Activated T-cell treated with anti-CD3 and anti-CD28 coated beads for 24 hours (primary cell): ENCODE measurements at places on chromosomes 4 and X.
A peak's percentile ranks its signal among the peaks of the same experiment; 100 is the strongest.

- no peak for DNase-seq
These were observed 14.8 kb upstream of the PAQR3 start for GRCh38 chr4:78953769-78954666.

- no peak for DNase-seq
These were observed 1.9 kb upstream of the FAM9C start for GRCh38 chrX:13046141-13046855.

GRCh38 chr4:120923207-120923522 lies 639 bp upstream of the PRDM5 start:
- no peak for DNase-seq

DNA sequence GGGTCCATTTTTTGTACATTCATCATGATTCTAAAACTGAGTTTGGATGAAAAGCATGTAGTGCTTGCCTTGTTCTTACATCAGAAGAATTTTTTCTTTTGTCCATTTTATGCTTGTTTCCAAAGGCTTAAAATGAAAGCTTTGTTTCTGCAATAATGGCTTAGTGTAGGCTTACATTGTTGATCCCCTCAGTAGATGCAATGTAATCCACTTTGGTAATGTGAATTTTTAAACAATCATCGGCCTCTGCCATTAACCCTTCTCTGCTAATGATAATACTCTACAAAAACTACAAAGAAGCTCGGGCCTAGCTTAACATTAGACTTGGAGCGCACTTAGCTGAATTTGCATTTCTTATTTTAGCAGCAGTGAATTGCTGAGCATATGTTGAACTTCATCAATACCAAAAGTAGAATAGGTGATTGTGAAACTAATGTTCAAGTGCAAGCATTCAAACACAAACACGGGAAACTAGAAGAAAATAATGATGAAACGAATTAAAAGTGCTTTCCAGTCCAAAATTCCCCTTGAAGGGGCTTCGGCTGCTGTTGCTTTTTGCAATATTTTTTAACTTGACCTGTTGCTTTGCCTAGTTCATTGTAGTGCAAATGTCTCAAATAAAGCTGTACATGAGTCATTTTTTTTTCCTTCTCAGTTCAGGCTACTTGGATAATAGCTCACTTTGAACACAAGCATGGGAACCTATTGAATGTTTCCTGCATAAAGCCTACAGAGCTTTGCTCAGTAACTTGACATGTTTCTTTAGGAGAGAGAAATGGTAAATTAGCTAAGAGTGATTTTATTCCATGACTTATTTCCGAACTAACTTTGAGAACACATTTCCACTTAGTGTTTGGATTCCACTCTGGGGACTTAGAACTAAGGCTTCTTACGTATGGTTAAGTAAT lies 66.5 kb downstream of the SLIT2 start:
- no peak for DNase-seq

DNA sequence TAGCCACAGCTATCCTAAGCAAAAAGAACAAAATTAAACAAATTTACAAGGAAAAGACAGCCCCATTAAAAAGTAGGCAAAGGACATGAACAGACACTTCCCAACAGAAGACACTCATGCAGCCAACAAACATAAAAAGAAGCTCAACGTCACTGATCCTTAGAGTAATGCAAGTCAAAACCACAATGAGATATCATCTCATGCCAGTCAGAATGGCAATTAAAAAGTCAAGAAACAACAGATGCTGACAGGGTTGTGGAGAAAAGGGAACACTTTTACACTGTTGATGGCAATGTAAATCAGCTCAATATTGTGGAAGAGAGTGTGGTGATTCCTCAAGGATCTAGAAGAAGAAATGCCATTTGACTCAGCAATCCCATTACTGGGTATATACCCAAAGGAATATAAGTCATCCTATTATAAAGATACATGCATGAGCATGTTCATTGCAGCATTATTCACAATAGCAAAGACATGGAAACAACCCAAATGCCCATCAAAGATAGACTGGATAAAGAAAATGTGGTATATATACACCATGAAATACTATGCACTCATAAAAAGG lies 163.0 kb upstream of the TET2 start:
- DNase-seq: no peak

DNA sequence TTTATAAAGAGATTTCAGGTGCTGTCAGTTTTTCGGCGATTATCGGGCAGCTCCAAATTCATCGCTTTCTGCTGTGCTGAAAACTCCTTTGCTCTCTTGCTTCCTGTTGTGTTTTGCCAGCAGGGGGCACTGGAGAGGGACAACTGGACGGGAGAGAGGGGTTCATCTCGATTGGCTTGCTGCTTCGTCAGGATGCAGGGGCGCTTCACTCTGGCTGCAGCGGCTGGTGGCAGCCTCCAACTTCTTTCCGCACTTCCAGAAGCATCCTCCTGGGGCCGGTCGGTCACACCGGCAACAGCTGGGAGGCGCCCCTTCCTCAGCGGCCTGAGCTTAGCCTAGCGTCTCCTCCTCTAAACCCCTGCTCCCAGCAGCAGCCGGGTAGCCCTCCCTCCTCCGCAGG lies 29.5 kb downstream of the MSL3 start:
- DNase-seq: peak; percentile 68

GRCh38 chr4:8709729-8710360 lies 117.3 kb downstream of the CPZ start:
- no peak for DNase-seq

DNA sequence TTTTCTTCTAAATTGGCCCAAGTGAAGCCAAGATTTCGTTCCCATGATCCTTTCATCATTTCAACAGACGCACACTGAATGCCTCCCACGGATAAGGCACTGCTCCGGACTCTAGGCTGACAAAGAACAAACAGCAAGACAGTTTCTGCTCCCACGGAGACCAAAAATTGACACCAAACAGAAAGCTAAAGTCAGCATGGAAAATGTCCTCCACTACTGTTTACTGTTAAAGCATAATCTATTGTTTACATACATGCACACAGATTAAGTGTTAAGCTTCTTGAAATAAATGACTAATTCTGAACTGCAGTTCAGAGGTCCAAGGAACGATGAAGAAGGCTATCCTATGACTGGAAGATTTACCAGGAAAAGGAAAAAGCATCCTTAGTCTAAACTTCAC lies 199.6 kb downstream of the AASDH start:
- DNase-seq: no peak

- peak; percentile 48 for DNase-seq
These were observed 509.6 kb upstream of the DIPK2B start for GRCh38 chrX:45710081-45710801.

GRCh38 chrX:40761762-40762161 lies 26.4 kb upstream of the MED14 start:
- no peak for DNase-seq

DNA sequence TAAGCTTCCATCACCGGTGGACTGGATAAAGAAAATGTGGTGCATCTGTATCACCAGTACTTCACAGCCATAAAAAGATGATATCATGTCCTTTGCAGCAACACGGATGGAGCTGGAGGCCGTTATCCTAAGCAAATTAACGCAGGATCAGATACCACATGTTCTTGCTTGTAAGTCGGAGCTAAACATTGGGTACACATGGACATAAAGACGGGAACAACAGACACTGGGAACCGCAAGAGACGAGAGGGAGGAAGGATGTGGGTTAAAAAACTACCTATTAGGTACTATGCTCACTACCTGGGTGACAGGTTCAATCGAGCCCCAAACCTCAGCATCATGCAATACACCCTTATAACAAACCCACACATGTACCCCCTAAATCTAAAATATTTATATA lies 16.3 kb upstream of the IDS start:
- no peak for DNase-seq

DNA sequence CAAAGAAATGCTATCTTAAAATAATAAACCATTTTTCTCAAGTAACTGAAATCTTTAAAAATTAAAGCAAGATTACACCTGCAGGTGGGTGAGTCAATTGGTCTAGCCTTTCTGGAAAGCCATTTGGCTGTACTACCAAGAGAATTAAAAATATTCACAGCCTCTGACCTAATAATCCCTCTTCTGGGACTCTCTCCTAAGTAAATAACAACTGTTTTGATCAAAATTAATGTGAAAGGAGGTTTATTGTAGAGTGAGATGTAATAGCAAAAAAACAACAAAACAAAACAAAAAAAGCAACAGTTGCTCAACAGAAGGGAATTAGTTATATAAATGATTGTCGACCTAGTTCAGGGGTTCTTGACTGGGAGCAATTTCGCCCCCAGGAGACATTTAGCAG lies 89.0 kb downstream of the GEMIN8 start:
- no peak for DNase-seq

GRCh38 chr4:13527192-13527980 lies 16.9 kb downstream of the NKX3-2 start:
- DNase-seq: no peak

DNA sequence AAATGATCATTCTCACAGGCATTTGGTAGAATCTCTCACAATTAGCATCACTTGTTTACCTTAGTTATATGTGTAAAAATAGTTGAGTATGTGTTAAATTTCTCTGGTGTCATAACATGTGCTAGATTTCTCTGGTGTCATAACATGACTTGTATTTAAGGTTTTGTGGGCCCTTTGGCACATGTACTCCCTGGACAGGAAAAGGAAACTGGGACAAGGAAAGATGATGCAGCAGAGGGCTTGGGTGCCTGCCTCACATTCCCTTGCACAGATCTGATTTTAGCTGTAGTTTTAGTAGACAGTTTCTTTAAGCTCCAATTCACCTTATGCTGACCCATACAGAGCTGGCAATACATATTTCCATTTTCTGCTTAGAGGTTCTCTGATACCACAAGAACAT lies 726.0 kb downstream of the C4orf33 start:
- DNase-seq: no peak

GRCh38 chr4:90124276-90124675 lies 2.9 kb upstream of the CCSER1 start:
- no peak for DNase-seq

GRCh38 chr4:68359508-68359907 lies 9.6 kb upstream of the YTHDC1 start:
- DNase-seq: no peak

DNA sequence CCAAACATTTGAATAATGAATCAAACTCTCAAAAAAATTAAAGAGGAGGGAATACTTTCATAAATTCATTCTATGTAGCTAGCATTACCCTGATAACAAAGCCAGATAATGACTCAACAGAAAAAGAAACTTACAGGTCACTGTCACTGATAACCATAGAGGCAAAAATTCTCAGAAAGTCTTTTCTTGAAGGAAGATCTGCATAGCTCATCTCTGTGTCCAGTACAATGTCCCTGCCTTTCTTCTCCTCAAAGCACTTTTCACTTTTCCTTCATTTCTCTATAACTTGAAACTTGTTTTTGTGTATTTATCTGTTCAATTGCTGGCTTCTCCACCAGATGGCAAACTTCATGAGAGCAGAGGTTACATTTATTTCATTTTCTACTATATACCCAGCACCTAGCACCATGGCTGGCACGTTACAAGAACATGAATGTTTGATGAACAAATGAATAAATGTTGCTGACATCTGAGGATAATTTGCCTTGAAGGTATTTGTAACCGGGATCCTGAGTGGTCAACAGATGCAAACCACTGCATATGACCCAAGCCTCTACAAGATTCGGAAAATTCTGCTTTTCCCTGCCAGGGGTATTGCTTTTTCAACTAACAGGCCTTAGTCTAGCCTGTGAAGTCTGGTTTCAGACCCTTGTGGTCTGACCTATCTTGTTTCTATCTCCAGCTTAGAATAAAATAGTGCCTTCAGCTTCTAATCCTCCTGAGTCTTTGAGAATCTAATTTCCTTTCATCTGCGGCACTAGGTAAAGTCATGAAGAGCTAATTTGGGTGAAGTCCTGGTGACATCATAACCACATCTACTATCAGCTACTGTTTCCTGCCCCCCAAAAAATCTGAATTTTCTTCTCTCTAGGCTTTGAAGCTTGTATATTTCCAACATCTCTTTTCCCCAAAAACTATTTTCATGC lies 52.5 kb upstream of the ANTXR2 start:
- DNase-seq: peak; percentile 5

- DNase-seq: no peak
These were observed 16.8 kb downstream of the SMIM20 start for GRCh38 chr4:25930731-25931354.

- DNase-seq: no peak
These were observed 12.0 kb downstream of the ZFYVE28 start for GRCh38 chr4:2406406-2406805.

- no peak for DNase-seq
These were observed 14.7 kb upstream of the PITX2 start for GRCh38 chr4:110637408-110638088.

- no peak for DNase-seq
These were observed 16.8 kb downstream of the AFF2 start for GRCh38 chrX:148517176-148517575.

GRCh38 chr4:8199594-8200301 lies 658 bp downstream of the SH3TC1 start:
- DNase-seq: no peak

- no peak for DNase-seq
These were observed 283.8 kb upstream of the PCDH7 start for GRCh38 chr4:30436394-30436793.

DNA sequence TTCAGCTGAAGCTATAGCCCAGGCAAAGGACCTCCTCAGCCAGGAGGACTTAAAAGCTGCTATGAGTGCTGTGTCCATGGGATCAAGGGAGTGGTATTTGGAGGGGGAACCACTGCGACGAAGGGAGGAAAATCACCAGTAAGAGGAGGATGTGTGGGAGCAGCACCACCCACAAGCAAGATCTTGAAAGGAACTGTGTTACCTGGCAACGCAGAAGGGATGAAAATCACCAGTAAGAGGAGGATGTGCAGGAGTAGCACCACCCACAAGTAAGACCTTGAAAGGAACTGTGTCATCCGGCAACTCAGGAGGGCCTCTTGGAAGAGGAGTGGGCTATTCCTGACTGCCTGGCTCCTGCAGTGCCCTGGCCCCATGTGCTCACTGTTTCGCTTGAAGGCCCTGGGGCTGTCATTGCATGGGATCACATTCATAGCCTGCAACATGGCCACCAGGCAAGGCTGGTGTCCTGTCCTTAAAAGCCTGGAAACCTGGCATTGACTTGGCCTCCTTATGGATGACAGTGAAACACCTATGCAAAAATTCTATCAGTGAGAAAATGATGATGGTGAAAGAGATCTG lies 48.3 kb downstream of the TRMT44 start:
- DNase-seq: no peak

- DNase-seq: no peak
These were observed 549.7 kb upstream of the TENM3 start for GRCh38 chr4:181693517-181693916.

DNA sequence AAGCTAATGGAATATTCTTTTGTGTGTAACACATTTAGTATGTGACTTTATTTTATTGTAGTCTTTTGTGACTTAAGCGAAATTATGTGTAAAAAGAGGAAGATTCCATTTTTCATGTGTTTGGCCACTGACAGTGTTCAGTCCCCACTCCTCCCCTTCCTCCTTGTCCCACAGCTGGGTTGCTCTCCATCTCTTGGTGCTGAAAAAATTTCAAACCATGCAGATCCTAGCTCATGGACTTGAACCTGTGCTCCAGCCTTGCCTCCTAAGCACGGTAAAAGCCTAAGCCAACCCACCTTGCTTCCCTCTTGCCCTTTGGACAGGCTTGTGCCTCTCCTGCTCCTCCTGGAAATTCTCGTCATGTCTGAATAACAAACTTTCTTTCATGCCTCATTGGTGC lies 2008.5 kb upstream of the TENM3 start:
- DNase-seq: no peak

GRCh38 chr4:39369301-39369700 lies 3.1 kb upstream of the RFC1 start:
- DNase-seq: no peak

- no peak for DNase-seq
These were observed 264.6 kb upstream of the CLNK start for GRCh38 chr4:10949039-10949733.
